ENCODE measurements at places on chromosomes 1 and 21.

DNA sequence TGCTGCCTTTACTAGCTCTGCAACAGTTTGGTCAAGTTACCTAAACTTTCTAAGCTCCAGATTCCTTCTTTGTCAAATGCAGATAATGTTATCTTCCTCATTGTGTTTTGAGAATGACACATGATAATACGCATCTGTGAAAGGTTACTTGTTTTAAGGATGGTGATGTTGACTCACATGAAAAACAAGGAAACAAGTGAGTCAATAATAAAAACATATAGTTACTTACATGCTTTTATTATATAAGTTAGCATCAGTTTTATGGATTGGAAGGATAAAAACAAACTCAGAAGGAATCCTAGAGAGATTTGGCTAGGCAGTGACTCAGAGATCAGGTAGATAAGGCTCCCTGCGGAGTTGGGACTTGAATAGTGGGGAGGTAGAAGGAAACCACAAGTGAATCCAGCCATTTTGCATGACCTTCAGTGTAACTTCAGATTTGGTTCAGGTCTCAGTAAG is 144.6 kb downstream of the LMO4 start:
- DNase-seq, result no peak

GRCh38 chr1:213003256-213003655 is 12.4 kb downstream of the ANGEL2 start:
- DNase-seq, result no peak

- no peak for DNase-seq
Measured at GRCh38 chr1:19597496-19598309, 46.4 kb upstream of the NBL1 start.

DNA sequence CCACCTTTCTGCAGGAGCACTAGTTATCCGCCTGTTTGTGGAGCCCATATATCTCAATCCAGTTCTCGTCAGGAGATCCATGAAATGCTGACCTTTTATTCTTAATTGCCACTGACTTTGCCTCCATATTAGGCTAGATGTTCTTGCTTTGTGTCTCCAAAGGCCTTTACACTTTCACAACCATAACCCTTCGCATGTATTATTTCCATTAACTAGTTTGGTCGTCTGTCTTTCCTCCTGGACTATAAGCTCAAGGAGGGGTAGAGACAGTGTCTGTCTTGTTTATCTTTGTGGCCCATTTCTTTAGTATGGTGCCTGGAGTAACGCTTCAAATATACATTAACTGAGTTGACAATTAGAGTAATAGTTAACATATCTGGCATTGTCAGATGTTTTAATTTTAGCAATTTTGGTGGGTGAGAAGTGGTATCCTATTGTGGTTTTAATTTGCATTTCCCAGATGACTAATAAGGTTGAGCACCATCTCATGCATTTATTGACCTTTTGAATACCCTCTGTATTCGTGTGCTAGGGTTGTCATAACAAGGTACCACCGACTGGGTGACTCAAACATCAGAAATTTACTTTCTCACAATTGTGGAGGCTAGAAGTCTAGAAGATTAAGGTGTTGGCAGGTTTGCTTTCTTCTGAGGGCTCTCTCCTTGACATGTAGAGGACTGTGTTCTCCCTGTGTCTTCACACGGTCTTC is 21.7 kb upstream of the IL12RB2 start:
- no peak for DNase-seq

DNA sequence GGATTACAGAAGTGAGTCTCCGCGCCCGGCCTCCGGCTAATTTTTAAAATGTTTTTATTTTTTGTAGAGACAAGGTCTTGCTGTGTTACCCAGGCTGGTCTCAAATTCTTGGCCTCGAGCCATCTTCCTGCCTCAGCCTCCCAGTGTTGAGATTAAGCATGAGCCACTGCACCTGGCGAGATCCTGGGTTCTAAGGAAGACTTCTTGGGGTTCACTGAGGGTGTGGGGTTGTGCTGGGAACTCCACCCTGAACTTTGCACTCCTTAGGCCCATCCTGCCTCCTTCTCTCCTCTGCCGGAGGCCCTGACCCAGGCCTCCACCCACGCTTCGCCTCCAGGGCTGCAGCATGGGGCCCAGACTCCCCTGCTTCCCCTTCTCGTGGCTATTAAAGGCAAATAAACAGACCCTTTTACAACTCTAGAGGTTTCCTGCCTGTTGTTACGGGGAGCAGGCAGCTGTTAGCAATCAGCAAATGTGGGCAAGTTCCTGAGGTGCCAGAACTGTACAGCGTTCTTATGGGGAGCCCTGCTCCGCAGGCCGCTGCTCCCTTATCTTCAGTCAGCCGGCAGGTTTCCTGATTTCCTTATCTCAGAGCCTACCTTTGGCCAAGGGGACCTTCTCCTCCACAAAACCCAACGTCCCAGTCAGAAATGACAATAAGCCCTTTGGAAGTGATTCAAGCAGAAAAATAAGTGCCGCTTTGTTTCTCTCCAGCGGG is 41.0 kb upstream of the LIN9 start:
- DNase-seq, result no peak

DNA sequence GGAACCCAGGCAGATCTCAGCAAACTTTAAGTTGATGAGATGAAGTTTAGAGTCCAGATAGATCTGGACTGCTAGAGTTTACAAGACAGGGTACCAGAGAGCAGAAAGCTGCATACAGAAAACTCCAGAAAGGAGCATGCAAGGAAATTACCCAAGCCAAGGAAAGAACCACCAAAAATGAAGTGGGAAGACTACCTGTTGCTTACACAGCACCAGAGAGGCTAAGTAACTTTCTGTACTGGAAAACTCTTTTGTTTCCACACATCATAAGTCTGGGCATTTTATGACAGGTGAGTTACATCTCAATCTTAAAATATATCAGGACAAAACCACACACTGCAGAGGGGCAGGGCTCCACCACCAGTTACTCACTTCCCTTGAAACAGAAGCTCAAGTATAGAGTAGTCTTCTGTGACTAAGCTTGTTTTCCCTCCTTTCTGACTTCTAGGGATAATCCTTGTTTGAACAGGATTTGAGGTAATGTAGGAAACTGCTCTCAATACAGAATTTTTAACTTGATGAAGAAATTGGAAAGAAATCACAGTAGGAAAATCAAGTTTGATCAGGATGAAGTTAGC is 17.4 kb upstream of the GJA9 start:
- no peak for DNase-seq

- DNase-seq, result no peak
Measured at GRCh38 chr1:192448026-192448578, 127.5 kb upstream of the RGS1 start.

DNA sequence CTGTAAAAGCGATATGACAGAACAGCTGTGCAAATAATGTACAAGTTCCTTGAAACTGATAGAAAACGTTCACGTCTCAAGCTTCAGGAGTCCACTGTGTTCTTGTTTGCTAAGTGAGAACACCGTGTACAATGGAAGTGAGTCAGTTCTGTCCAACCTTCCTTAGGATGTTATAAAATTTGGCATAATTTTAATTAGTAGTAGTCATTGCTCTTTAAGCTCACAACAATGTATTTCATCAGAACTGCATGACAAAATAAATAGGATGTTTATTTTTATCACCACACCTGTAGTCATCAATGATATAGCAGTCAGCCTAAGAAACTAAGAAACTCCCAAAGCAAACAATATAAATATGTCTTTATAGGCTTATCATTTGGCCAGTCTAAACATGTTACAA is 53.0 kb downstream of the RGS2 start:
- no peak for DNase-seq

- DNase-seq, result no peak
Measured at GRCh38 chr1:198653808-198654413, 15.1 kb downstream of the PTPRC start.

DNA sequence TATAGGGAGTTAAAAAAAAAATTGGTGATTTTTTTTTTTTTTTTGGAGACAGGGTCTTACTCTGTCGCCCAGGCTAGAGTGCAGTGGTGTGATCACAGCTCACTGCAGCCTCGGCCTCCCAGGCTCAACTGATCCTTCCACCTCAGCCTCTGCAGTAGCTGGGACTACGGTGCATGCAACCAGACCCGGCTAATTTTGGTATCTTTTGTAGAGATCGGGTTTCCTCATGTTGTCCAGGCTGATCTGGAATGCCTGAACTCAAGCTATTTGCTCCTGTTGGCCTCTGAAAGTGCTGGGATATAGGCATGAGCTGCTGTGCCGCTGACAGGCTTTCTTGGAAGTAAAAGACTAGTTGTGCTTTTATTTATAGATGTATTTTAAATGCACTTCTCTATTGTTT is 3.0 kb downstream of the CDC42 start:
- DNase-seq, result no peak

DNA sequence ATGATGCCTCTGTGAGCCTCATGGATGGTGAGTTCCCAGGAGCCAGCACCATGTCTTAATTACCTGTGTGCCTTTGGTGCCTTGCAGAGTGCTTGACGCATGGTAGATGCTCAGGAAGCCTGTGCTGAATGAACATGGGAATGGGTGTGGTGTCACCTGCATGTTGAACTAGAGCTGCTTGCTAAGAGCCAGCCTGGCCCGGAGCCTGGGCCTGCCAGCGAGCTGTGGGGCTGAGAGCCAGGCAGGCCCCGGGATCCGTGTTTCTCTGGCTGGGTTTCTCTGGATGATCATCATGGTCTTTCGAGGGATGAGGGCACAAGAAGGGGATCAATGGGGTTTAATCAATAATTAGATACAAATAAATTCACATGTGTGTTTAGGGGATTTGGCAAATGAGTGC is 6.7 kb upstream of the TEX35 start:
- DNase-seq, result no peak

All from RPMI8226 (cell line).